Right lobe of liver (tissue), 6 donors: ENCODE measurements at places on chromosomes 6 and 20. TPM values are rescaled to one million over a fixed set of nuclear protein-coding genes. Genes with fewer than 3 reads are reported as not detected.

- DNase-seq, result no peak
These were observed 23.9 kb upstream of the NAA20 start for GRCh38 chr20:19992996-19993908.

GRCh38 chr20:59376109-59376841 lies 75.9 kb downstream of the EDN3 start:
- no peak for DNase-seq

GRCh38 chr20:39698752-39699151 lies 736.6 kb downstream of the DHX35 start:
- DNase-seq, result no peak

DNA sequence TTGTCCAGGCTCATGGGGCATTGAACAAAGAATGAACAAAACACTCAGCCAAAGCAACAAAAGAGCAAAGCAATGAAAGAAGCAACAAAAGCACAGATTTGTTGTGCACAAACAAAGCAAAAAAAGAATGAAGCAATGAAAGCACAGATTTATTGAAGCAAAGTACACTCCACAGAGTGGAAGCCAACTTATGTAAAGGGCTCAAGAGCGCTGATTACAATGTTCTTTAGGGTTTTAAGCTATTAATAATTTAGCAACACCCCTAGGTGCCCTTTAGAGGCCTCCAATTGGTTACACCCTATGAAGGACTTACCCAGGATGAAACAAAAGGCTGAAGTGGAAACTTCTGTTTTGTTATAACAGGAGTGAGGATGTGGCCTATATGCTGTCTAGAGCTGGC lies 179.2 kb upstream of the PROKR2 start:
- DNase-seq, result no peak

DNA sequence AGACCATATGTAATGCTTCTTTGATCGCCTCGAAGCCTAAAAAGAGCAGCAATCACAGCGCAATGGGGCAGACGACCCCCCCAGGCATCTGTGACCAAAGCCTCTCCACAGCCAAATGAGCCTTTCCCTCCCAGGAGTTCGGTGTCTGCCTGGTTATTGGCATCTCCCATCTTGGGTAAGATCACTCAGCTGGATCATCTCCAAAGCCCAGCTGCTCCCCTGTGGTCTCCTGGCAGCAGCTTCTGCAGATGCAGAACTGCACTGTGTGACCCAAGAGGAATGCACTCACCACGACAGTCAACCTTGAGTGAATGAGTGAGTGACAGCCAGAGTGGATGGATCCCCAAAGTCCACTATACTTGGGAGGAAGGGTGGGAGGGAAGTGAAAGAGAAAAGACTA lies 44.8 kb upstream of the IYD start:
- no peak for DNase-seq

DNA sequence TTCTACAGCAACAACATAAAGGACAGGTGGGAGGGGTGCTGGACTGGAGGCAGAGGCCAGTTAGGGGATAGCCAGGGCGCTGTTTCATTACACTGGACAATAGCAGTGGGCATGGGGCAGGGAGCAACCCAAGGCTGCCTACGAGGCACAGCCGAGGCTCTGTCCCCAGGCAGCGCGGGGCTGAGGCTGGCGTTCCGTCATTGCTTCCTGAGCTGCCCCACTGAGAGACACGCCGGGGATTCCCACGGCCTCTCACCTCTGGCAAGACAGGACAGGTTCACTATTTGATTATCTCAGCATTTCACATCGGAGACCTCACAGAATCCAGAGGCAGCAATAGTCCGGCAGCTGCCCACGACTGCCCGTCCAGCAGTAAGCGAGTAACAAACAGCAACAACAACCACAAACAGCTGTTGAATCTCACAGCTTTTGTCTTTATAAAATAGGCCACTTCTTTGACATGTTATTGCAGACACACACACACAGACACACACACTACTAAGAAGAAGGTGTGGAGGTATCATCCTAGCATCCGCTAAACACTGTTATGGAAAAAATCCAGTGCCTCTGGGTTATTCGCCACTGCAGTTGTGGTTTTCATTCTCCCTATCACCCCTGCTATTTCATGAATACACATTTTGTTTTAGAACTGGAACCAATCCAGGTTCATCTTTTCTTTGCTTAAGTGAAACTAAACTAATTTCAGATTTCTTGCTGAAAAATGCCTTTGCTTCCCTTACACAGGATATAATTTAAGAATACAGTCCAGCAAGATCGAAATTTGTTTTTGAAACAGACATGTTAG lies 19.5 kb downstream of the KIF25 start:
- no peak for DNase-seq

- peak; percentile 96 for DNase-seq
These were observed 118.1 kb downstream of the CEBPB start for GRCh38 chr20:50308513-50309279.

DNA sequence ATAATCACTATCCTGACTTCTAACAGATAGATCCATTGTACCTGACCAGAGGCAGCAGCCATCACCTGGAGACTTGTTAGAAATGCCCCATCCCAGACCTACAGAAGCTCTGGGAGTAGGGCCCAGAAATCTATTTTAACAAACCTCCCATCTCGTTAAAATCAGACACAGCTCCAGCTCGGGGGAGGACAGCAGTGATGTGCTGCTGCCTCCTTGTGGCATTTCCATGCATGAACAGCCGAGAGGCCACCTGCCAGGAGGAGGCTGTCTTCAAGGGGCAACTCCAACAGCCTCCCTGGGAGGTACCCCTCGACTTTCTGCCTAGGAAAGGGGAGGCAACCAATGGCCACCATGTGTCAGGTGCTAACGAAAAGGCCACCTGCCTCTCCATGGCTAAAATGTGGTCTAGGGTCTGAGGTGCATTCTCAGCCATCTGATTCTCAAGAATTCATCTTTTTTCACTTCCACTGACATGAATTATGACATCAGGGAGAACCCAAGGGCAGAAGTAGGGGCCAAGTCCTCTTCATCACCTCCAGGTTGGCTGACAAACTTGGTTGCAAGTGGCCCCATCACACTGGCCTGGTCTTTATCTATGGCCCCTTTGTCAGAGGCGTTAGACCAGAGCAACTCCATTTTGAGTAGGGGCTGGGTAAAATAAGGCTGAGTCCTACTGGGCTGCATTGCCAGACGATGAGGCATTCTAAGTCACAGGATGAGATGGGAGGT lies 12.2 kb upstream of the KCNK15 start:
- peak; percentile 52 for DNase-seq

DNA sequence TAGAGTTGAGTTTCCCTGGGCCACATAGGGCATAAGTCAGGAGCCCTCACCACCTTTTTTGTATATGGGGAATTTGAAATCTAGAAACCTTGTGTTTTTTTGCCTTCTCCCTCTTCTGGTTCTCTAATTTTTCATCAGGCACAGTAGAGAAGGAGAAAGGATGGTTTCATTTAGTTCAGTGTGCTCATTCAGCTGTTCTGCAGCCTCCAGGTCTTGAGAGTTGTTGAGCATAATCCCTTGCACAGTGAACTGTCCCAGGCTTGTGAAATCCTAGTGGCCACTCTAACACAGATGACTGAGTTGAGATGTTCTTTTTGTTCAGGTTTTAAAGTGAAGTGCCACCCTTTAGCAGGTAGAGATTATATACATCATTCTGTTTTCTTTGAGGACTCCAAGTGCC lies 183.5 kb downstream of the CDKAL1 start:
- no peak for DNase-seq

DNA sequence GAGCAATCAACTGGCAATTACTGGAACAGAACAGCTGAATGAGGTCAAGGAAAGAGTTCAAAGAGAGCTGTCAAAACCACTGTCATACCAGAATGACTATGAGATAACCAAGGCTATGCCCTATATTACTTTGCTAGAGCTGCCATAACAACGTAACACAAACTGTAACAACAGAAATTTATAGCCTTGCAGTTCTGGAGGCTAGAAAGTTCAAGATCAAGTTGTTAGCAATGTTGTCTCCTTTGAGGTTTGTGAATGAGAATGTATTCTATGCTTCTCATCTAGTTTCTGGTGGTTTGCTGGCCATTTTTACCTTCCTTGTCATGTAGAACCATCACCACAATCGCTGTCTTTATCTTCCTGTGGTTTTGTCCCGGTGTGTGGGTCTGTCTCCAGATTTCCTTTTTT lies 1323.0 kb upstream of the GJE1 start:
- no peak for DNase-seq

GRCh38 chr6:160135907-160136655 lies 14.5 kb downstream of the SLC22A1 start:
- DNase-seq, result no peak

Gene WFDC12
- total RNA-seq, result not detected

Gene GRM1
- not detected for total RNA-seq

Gene PGC
- 0.31 TPM for total RNA-seq

Gene PRR18
- total RNA-seq, result 1.3 TPM

Gene PLCG1
- total RNA-seq, result 15.1 TPM

Gene OTOR
- not detected for total RNA-seq

Gene TCP11
- total RNA-seq, result not detected
